ENCODE measurements at places on chromosomes 1 and 21.

DNA sequence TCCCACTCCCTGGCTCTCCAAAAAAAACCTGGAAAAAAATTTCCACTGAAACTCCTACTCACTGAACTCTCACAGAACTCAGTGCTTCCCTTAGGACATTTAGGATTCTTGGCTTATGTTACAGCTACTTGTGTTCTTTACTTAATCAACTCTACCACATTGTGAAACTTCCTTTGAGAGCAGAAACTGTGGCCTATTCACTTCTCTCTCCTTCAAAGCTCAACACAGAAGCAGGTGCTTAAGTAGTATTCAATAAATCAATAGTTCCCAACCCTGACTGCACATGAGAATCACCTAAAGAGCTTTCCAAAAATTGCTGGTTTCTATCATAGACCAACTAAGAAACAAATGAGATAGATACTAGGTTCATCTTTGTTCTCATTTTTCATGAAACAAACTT is 67.9 kb upstream of the DMRTA2 start:
- peak; percentile 27 for DNase-seq

- no peak for DNase-seq
Measured at GRCh38 chr21:38821248-38821647, 15.5 kb downstream of the ETS2 start.

DNA sequence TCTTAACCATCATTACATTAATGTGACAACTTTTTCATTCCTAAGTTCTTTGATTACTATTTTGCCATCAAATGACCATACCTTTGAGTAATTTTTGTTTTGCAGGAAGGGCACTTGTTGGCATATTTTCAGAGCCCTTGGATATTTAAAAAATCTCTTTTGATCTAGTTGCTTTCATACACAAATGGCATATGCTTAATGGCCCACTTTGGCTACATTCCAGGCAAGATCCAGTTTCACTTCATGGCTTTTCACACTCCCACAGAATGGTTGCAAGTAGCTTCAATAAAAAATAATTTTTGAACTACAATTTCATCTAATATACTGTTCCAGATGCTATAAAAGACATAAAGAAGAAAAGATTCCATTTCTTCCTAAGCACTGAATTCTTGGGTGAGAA is 18.1 kb downstream of the ADAM30 start:
- DNase-seq = no peak

GRCh38 chr1:200971955-200972711 is 51.4 kb downstream of the KIF21B start:
- DNase-seq = peak; percentile 69

All from fibroblast of pulmonary artery (primary cell).